EH (cell line): ENCODE measurements at places on chromosomes 3 and 15.
A peak's percentile ranks its signal among the peaks of the same experiment; 100 is the strongest.

- DNase-seq, result peak; percentile 77
Observed at GRCh38 chr15:64558460-64559179, 98.2 kb downstream of the ZNF609 start.

- DNase-seq, result no peak
Observed at GRCh38 chr3:49845694-49846093, 10.7 kb downstream of the TRAIP start.

GRCh38 chr3:85474241-85474640, 515.5 kb downstream of the CADM2 start:
- no peak for DNase-seq

DNA sequence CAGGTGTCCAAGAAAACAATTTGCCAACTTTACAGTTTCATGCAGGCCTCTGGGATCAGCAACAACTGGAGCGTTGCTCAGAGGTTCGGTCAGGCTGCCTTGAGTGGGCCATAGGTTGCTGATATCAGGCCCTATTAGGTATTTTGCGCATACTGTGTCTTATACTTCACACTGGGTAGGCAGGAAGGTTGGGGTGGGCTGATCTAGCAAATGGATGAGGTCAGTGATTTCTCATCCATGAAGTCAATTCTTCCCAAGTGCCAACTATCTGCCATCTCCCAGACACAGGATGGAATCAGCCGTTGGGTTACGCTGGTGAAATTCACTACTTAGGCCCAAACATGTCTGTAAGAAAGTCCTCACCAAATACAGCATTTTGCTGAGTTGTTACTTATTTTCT, 77.6 kb downstream of the SLC7A14 start:
- no peak for DNase-seq

GRCh38 chr15:75228787-75229186, 27.1 kb downstream of the C15orf39 start:
- DNase-seq, result no peak

DNA sequence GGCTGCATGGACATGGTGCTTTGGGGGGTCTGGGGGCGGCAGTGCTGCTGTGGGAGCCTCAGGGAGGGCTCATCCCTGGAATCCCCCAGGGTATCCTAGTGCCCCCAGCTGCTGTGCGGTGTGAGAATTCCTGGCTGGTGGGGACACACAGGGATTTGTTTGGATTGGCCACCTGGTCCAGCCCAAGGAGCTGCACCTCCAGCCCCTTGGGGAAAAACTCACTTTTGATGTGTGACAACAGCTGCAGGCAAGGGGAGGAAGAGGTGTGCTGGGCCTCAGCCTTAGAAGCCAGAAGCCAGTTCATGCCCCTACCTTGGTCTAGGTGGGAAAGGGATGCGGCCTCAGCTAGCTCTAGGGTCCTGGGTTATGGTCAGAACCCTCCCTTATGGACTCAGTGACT, 8.4 kb upstream of the COMMD4 start:
- no peak for DNase-seq

DNA sequence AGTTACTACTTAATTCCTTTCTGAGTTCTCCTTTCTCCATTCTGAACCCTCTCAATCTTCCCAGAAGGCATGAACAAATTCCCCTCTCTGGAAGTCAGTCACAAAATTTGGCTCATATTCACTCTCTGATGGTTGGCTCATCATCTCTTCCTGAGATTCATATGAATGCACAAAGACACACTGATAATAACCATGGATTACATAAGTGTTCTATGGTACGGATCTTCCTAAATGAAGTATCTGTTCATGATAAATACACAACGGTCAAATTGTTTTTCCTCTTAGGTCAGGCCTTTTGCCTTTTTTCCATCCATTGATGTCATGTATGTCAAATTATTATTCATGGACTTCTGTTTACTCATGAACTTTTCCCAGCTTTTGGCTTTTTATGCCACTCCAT, 162.6 kb downstream of the P2RY1 start:
- DNase-seq, result no peak

DNA sequence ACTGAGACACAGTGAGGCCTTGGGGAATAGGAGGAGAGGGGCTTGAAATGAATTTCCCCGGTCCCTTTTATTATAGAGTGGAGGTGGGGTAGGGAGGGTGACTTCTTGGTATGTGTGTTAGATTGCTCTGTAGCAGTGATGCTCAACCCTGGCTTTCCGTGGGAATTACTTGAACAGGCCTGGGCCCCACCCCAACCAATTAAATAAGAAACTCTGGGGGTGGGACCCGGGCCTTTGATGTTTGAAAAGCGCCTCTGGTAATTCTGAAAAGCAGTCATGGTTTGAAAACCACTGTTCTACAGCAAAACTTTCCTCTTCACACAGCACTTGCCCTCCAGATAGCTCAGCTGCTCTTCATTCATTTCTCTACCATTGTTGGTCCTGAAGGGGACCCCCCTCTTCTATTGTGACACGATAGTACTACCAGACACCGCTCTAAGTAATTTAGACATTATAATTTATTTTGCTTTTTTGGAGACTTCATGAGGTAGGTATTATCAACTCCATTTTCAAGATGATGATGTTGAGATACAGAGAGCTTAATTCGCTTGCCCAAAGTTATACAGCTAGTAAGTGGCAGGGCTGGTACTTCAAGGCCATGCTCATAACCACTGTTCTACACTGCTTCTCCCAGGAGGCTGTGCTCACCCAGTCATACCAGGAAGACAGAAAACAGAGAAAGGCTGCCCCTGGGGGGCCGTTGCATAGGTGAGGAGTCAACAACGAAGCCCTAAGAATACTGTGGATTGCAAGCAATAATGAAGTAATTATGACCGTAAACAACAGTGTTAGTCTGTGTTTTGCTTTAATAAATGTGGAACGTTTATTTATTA, 176.2 kb downstream of the PEX5L start:
- DNase-seq, result no peak

- no peak for DNase-seq
Observed at GRCh38 chr15:78749831-78750230, 61.4 kb downstream of the ADAMTS7 start.

DNA sequence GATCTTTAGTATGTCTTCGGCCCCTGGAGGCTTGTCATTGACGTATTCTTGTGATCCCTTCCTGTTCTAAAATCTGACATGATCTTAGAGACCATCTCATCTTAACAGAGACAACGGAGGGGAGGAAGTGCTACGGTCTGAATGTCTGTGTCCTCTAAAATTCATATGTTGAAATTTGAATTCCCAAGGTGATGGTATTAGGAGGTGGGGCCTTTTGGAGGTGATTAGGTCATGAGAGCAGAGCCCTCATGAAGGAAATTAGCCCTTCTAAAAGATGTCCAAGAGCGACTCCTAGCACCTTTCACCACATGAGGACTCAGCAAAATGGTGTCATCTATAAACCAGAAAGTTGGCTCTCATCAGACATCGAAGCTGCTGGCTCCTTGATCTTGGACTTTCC, 233.2 kb upstream of the CMC1 start:
- DNase-seq, result no peak

DNA sequence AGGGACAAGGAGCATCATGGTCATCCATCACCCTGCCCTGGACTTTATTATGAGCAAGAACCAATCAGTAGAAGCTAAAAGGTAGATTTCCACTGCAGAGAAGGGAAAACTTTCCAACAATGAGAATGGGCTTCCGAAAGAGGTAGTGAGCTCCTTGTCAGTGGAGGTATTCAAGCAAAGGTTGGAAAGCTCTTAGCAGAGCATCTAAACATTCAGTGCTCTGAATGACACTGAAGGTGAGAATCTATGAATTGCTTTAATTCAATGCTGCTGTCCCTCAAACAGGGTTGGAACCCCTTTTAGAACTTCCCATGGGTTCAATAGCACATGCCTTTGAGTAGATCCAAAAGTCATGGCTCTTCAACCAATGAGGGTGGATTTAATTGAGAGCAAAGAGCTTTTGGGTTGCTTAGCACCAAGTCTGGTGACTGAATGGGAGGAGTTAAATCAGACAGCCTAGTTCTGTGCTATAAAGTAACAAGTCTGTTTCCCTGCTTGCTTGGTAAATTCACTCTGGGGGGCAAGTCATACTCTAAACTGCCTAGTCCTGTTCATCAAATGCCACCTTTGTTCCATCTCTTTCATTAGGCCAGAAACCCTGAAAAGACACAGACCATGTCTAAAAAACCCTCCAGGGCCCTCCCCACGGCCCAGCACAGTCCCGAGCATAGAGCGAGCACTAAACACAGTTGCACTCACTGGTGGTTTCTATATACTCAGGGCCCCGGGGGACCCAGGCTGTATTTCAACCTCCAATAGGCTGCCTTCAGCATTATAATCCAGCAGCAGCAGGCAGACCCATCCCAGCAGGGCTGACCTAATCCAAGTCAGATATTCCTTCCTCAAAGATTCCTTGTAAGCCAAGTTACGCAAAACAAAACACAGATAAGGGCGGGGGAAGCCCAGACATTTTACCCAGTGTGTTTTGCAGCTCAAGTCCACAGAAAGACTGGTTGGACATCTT, 161.2 kb downstream of the MEGF11 start:
- no peak for DNase-seq

GRCh38 chr3:46946856-46947545, 29.5 kb downstream of the CCDC12 start:
- DNase-seq, result peak; percentile 86

DNA sequence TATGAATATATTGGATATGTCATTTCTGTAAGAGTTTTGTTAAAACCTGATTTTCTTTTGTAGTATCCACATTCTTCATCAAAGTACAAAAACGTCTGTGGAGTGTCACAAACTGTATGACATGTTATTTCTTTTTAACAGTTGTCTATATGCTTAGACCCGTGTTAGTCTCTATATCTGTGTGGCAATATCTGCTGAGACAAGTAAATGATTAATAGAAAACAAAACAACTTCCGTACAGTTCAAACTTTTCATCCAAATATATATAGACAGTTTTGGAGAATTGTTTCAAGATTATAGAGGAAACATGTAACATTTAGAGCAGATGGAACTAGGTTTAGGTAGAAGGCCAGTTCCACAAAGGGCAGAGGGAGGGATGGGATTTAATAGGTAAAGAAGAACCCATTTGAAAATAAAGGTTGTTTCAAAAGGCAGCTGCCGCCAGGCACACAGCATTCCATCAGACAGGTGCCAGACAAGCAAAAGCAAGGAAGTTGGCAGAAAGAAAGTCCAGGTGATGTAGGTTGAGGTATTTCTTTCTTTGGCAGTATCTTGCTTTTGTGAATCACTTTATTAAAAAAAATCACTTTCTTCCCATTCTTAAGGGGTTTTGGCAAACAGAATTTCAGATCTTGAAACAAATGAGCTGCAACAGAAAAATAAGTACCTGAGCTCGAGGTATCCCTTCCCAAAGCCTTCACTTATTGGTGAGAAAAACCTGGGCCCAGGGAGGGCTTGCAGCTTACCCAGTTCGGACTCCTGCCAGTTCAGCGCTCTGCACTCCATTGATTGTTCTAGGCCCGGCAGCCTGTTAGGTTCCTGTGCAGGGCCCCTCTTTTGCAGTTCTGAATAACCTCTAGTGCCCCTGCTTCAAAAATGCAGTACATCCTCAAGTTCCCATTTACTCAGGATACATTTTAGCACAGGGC, 49.0 kb downstream of the LRRN1 start:
- no peak for DNase-seq

- DNase-seq, result no peak
Observed at GRCh38 chr15:70580958-70581357, 182.4 kb downstream of the UACA start.

DNA sequence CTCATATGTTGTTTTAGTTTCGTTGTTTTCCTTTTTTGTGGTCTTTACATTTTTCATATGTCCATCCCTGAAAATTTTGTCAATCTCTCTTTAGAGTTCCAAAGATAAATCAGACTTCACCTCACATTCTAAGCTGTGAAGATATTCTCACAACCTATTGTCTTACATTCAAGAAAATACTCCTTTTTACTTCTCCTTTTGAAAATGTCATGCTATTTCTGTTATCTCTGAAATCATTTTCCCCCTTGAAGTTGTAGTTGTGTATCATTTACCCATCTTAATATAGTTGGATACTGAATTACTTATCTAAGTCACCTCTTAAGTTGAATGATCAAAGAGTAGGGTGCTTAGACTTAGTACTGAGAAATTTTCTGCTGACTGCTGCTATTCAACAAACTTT, 74.3 kb downstream of the DCUN1D1 start:
- DNase-seq, result no peak

GRCh38 chr3:8953313-8953712, 10.0 kb downstream of the RAD18 start:
- no peak for DNase-seq

DNA sequence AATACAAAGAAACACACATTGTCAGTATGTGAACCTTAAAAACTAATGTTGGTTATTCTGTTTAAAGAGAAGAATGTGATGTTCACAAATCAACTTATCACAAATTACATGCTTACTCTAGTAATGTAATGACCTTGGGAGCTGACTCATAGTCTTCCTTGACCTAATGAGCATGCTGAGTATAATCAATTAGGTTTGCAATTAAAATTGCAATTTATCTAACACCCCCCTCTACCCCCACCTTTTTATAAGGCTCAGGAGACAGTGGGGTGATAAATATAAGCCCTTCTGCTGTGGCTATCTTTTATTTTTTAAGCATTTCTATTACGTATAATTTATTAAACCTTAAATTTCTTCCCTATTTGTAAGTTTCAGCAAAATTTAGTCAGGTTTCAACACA, 947.8 kb upstream of the CFAP20DC start:
- no peak for DNase-seq

DNA sequence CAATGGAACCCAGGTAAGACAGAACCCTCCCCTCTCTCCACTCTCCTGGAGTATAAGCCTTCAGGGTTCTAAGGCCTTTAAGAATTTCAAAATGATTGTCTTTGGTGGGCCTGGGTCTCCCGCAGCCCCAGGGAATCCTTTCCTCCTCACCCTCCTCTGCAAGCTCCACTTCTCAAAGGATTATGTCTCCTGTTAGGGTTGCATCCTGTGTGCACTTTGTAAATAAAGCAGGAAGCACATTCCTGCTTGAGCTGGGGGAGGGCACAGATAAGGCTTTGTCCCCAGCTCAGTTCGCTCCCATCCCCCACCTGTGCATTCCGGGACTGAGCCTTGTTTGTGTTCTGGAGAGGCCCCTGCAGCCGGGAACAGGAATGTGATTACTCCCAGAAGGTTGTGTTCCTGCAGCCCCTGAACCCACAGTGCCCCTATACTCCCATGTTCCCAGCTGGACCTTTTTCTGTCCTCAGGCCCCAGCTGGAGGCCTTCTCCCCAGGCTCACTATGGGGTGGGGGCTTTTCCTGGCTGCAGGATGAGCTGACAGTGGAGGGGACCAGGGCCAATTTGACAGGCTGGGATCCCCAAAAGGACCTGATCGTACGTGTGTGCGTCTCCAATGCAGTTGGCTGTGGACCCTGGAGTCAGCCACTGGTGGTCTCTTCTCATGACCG, 9.5 kb downstream of the TYRO3 start:
- peak; percentile 60 for DNase-seq

DNA sequence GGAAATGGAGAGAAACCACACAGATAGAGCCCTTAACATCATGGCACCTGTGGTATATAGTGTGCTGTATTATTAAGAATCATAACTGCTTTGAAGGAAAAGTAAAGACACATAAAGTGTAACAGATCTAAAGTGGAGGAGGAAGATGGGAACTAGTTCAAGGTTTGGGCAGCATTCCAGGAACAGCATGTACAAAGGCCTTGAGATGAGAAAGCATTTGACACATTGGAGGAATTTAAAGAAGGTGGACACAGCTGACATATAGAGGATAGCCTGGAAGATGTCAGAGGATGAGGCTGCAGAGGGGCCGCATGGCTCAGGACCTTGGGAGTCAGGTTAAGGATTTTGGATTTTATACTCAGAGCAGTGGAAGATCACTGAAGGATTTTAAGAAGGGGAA, 39.0 kb downstream of the LRTM1 start:
- DNase-seq, result peak; percentile 50
